NCI-H1436 (cell line): ENCODE measurements at places on chromosomes 7 and 10.
A peak's percentile ranks its signal among the peaks of the same experiment; 100 is the strongest.

DNA sequence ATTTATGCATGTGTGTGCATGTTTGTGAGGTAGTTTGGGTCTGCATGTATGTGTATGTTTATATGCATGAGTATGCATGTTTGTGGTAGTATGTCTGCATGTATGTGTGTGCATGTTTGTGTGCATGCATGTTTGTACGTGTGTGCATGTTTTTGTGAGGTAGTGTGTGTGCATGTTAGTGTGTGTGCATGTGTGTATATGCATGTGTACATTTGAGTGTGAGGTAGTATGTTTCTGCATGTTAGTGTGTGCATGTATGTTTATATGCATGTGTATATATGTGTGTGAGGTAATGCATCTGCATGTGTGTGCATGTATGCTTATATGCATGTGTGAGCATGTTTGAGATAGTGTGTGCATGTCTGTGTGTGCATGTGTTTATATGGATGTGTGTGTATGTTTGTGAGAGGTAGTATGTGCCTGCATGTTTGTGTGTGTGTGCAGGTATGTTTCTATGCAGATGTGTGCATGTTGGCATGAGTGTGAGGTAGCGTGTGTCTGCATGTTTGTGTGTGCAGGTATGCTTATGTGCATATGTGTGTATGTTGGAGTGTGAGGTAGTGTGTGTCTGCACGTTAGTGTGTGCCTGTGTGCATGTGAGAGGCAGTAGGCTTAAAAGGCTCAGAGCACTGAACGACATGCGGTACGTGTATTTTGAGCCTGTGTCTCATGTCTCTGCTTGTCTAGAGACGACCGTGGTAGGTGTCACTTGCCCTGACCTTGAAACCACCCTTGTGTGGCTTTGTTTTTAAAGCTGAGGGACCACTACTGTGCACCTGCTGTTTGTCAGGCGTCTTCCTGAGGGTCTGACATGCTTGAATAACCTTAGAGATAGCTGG, 43.7 kb downstream of the PFKP start:
- no peak for DNase-seq

DNA sequence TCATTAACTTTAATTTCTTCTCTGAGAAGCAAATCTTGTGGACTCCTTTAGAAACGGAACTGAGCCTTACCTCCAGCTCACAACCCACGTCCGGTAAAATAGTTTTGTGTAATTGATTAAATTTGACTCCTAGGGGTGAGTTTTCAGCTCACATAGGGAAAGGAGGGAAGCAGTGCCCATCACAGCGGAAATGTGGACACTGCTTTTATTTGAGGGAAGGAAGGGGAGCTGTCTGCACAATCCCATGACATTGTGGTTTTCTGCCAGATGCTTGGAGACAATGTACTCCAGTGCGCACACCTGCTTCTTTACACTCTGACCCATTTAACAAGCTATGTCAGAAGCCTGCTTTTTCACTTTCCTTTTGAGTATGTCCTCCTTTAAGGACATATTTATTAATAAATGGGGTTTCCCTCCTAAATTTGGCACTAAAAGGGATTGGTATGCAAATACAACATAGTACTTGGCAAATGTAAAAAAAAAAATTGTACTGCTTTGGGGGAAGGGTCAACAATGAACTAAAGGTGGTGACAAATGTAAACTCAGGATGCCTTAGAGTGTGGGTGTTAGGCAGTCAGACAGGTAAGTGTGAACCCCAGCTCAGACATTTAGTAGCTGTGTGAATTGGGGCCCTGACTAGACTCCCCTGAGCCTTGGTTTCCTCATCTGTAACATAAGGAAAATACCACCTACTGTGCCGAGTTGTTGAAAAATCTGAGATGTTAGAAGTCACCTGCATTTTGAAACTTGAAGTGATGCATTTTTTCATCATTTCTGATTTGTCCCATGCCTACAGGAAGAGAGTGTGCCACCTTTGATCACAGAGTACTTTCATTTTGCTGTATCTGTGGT, 90.2 kb upstream of the KLF6 start:
- DNase-seq = no peak

- DNase-seq = no peak
Observed at GRCh38 chr10:128808921-128809440, 658.1 kb upstream of the MGMT start.

- no peak for DNase-seq
Observed at GRCh38 chr7:146725520-146725919, 608.9 kb downstream of the CNTNAP2 start.

GRCh38 chr7:92840316-92840715, 3.9 kb upstream of the CDK6 start:
- no peak for DNase-seq

DNA sequence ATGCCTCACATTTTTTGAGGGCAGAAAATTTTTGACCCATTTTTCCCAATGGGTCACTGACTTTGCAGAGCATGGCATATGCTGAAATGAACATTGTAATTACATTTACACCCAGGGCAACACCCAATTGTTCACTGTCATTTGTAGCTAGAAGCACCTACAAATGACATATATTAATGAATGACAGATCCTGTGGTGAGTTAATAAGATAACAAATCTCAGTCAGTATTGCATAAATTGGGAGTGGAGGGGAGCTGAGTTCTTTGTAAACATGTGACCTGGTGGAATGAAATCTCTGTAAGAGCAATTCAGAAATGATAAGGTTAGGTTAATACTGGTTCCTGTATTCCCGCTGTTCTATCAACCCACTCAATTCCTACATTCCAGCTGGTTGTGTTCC, 255.1 kb upstream of the LRRN3 start:
- DNase-seq = no peak

DNA sequence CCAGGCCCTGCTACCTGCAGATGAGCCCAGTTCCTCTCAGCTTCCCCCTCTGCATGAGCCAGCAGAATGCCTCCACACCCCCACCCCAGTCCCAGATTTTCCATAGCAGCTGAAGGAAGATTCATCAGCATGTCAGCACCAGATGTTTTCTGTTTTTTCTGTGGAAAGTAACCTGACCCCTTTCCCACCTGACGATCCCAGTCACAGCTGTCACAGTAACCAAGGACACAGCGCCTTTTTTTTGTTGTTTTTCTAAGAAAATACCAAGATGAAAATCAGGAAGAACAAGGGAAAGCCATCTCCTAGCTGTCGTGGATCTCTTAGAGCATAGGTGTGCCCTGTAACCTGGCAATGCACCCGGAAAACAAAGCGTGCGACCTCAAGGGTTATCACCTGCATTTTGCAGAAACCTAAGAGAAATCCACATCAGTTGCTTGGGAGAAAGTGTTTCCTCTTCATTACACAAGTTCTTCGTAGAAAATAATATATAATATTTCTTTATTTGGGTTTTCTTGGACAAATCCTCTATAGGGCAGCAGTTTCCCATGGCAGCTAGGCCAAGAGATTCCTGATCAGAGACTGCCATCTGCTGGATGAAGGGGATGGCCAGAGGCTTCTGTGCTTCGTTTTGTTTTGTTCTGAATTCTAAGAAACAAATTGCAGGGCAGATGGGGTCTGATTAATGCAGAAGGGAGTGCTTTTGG, 401.9 kb downstream of the TNS3 start:
- no peak for DNase-seq

DNA sequence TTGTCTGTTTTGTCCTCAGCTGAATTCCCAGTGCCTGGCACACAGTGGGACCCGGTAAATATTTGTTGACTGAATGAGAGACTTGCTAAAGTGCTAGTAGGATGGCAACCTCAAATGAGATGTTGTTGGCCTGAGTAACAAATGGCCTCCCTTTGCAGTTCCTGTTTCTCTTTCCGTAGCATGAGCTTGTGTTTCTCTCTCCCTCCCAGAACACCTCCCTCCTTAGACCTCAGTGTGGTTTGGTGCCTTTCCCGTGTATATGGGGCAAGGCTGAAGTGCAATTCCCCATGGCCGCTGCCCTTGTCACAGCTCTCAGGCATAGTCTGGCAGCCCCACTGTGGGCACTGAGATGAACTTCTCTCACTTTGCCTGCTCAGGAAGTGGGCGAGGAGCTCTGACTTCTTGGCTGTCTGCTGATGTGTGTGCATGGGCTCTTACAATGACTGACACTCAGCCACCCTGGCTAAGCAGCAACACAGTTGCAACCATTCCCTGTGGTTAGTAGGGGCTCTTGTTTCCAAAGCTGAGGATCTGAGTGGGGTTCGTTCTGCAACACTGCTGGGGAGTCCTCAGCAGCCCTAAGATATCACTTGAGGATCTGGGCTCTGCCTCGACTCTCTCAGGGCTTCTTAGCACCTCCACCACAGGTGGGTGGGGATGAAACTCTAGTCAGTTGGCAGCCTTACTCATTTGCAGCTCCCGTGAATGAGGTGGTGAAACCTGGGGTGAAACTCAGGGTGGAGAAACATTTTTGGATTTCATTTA, 136.1 kb downstream of the ICA1 start:
- no peak for DNase-seq

- DNase-seq = peak; percentile 47
Observed at GRCh38 chr7:11343818-11344413, 370.2 kb downstream of the PHF14 start.

GRCh38 chr10:80382989-80383388, 25.4 kb upstream of the PRXL2A start:
- no peak for DNase-seq

GRCh38 chr10:88926566-88927415, 25.8 kb downstream of the ACTA2 start:
- no peak for DNase-seq

GRCh38 chr7:7228967-7229366, 46.6 kb downstream of the C1GALT1 start:
- no peak for DNase-seq

DNA sequence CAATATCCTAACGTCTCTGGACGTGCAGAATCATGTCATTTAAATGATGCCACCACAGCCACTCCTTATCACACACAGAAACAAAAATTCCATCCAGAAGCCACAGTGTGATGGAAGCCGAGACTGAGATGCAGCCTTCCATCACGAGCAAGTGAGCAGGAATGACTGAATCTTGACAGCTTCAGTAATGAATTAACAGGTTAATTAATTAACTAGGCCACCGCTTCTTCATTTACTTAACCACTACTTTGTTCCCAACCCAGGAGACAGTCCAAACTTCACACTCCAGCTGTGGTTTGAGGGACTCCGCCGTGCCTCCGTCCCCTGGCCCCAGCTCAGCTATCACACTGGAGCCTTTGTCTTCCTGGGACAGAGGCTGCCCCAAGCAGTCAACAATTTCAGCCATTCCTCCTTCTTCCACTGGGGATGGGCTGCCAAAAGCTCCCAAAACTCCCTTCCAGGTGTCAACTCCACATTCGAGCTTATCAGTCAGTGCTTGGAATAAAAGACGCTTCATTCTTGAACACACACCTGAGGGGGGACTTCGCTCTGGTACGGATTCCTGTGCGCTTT, 65.9 kb downstream of the FGFR2 start:
- DNase-seq = no peak

DNA sequence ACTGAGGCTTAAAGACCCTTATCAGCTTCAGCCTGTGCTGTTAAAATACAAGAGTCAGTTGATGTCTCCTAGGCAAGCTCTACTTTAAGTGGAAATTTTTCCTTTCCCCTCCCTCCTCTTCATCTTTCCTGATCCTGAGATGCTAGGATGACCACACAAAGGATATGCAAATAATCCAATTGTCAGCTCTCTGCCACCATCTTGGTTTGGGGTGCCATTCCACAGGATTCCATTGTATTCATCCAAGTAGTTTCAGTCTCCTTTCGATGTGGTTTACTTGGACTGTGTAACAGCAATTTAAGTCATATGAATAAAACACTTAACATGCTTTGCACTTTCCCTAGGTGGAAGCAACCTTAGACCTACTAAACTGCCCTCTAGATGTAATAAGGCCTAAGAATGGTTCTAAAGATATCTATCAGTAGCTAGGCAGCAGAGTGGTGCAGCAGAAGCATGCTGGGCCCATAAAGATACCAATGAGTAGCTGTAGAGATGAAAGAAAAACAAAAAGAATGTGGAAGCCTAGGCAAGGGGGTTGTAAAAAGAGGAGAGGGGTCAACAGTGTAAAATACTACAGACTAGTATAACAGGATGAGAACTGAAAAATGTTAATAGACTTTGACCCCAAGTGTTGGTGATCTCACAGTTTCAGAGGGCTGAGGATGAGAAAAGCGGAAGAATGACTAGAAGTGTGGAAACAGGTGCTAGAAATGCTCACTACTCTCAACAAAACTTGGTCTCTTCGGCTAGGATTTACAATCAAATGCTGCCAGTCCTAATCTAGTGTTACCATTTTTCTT, 2.4 kb upstream of the CFAP69 start:
- DNase-seq = no peak

DNA sequence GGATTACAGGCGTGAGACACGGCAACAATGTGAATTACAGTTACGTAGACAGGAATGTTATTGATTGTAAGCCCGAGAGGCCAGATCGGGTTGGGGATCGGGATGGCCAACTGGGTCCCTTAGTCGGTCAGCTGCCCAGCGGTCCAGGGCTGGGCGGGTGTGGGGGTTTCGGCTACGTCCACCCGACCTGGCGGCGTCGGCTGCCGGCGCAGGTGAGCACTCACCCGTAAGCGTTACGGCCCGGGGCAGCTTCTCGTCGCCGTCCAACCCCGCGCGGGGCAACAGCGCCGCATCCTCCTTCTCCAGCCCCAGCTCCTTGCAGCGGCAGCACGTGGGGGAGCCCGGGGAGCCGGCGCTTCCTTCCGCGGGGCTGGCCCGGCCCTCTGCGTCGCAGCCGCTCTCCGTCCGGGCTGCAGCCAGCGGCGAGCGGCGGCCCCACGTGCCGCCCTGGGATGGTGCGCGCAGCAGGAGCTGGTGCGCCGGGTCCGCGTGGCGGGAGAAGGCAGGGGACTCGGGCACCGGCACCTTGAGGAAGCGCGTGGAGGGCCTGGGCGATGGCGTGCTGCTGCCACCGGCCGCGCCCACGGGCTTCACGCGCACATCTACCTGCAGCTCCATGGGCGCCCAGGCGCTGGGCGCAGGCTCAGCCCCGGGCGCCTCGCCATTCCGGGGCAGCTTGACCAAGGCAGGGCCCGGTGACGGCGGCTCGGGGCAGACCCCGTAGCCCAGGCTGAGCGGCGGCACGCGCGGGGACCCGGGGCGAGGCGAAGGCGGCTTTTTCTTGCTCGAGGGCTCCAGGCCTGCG, 609 bp downstream of the KLRG2 start:
- peak; percentile 4 for DNase-seq

GRCh38 chr10:91642831-91643692, 10.2 kb upstream of the PPP1R3C start:
- no peak for DNase-seq

GRCh38 chr10:44814929-44815328, 96.2 kb upstream of the TMEM72 start:
- DNase-seq = no peak

DNA sequence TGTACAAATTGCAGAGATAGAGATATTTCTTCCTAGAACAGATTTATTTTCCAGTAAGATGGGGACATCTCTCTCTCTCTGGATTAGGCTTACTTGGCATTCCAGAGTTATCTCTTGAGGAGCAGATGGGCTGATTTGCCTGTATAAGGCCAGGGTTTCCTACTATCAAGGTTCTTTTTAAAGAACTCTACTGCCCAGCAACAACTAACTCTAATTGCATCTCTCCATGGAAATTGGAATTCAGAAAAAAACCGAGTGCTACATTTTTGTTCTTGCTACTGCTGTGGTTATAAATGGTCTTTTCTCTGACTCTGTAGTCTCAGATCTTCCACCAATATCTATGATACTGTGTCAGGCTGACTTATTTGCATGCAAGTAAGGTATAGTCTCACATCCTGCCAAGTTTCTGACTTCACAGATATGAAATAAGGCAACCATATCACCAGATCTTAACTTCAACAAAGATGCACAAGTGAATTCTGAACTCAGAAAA, 161.1 kb downstream of the CRPPA start:
- no peak for DNase-seq
